ENCODE measurements at places on chromosomes 16 and 17. TPM values are rescaled to one million over a fixed set of nuclear protein-coding genes. Genes with fewer than 3 reads are reported as not detected.

- no peak for DNase-seq
These were observed 1014.2 kb upstream of the CDH8 start for GRCh38 chr16:63050391-63050790.

DNA sequence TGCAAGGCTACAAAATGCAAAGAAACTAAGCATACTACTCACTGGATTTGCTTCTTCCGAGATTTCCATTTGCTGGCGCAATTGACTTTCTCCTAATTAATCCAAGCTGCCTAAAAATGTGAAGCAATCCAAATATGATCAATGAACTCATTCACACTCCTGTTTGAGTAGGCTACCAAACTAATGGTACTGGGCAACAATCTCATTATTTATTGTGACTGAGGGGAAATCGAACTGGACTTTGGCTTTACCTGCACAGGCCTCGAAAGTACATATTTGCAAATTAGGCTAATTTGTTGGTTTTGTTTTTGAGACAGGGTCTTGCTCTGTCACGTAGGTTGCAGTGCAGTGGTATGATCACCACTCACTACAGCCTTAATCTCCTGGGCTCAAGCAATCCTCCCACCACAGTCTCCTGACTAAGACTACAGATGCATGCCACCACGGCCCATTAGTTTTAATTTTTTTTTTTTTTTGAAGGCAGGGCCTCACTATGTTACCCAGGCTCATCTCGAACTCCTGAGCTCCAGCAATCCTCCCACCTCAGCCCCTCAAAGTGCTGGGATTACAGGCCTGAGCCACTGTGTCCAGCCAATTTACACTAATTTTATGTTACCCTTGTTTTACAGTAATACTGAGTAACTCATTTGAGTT lies 2.6 kb downstream of the ERI2 start:
- no peak for DNase-seq

Gene DPEP3
- 0.16 TPM for total RNA-seq

- DNase-seq = no peak
These were observed 136.7 kb upstream of the FAM20A start for GRCh38 chr17:68737761-68738443.

DNA sequence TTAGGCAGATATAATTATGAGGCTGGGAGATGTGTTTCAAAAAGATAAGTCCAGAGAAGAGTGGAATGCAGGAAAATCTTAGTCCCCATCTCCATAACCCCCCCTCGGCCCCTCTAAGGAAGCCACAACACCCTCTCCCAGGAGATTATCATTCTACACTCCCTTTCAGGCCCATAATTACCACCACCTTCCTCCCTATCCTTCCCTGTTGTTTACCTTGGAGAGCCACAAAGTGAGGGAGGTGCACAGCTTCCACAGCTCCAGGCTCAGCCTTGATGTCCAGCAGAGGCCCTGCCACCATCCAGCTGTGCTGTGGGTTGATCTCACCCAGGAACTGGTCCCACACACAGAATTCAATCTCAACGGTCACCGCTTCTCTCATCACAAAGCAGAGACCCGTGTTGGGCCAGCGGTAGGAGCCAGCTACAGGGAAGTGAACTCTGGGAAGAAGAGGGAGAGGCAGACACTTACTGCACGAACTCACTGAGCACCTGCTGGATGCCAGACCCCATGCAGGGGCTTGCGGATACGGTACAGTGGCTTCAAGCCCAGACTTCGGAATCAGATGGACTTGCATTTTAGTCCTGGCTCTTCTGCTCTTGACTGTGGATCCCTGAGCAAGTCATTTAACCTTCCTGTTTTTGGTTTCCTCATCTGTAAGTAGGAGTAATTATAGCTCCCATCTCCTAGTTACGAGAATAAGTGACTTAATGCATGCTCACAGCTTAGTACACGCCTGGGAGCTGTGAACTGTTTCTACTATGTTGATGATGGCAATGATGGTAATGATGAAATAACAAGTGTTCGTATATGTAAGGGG lies 44.1 kb downstream of the MIS12 start:
- peak; percentile 43 for DNase-seq

GRCh38 chr16:88883946-88884345 lies 17.5 kb upstream of the PABPN1L start:
- no peak for DNase-seq

GRCh38 chr17:17321356-17322025 lies 18.3 kb downstream of the NT5M start:
- DNase-seq = no peak

- no peak for DNase-seq
These were observed 44.6 kb downstream of the VPS35L start for GRCh38 chr16:19599968-19600716.

Gene LMF1
- 16.0 TPM for total RNA-seq

Gene PRM1
- not detected for total RNA-seq

DNA sequence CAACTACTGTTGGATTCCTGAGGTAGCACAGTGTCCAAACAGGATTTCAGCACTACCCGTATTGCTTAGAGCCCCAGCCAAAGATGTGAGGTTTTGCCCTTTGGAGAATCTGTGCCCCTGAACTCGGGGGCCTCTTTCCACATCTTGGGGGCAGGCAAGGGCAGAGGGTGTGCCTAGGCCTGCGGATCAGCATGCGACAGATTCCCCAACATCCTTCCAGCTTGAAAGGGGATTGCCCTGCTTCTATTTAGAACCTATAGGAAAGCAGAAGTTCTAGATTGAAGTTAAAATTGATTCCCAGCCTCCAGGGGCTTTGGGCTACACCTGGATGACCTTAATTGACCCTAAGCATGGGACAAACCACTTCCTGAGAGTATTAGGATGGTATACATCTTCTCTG lies 19.6 kb downstream of the NOD2 start:
- DNase-seq = no peak

Gene CCL17
- not detected for total RNA-seq

DNA sequence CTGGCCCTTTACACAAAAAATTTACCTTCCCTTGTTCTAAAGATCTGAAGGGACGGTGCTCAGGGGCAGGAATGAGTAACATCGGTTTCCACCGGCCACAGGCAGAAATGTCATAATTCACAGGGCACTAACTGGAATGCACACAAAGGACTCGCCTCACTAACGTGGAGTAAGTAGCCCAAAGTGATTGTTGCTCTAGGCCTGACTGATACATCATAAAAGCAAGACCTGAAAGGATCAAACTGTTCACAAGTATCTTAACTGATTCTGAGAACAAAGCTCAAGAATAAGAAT lies 8.9 kb upstream of the TCF25 start:
- DNase-seq = no peak

DNA sequence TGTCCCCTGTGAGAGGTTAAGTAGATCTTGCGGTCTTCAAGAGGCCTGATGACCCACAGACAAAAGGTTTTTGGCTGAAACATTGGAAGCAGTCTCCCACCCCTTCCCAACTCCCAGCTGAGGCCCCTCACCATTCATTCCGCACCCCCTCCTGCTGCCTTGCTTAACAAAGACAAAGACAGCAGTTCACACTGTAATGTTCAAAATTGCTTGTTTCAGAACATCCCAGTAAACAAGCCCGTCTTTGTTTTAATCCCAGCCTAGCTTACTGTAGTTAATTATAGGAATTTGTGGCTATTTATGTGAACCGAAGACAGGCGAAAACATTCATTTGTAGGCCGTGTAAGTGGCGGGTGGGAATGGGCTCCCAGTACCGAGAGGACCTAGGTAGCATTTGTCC lies 55.7 kb downstream of the IRX5 start:
- no peak for DNase-seq

Gene DNAH9
- 2.2 TPM for total RNA-seq

DNA sequence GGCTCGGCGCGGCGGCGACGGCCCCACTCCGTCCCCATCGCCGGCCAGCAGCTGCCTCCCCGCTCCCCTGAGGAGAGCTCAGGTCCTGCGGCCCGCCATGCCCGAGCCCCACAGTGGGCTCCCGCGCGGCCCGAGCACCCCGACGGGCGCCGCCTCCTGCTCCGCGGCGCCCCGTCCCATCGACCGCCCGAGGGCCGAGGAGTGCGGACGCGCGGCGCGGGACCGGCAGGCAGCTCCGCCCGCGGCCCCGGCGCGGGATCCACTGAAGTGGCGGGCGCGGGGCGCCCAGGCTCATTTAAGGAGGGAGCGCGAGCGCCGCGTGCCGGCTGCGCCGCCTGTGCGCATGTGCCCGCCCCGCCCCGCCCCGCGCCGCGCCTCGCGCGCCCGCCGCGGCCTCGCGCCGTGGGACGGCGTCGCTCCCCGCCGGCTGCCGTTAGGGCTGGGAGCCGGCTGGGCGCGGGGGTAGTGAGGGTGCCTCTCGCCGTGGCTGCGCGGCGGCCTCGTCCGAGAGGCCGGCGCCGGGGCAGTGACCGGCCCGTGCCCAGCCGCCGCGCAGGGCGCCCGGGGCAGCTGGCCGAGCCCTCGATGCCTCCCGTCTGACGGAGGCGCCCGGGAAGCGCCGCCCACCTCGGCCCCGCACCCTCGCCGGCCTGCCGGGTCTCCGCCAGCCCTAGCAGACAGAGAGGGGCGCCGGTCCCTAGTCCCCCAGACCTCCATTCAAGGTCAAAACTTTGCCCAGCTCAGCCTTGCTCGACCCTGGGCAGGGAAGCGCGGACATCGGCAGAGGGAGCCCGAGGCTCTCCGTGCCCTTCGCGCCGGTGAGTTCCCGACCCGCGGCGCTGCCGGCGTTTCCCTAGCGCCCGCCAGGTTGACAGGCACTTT lies at the start of gene NETO2:
Gene NETO2, minus strand, starts transcription at position 269 of the 882 bp plus-strand sequence. CDS start 333 bp downstream, outside the sequence.
- DNase-seq = no peak

GRCh38 chr17:3959921-3960601 lies 4.2 kb downstream of the ATP2A3 start:
- no peak for DNase-seq

- DNase-seq = peak; percentile 81
These were observed 91.6 kb downstream of the TNFRSF13B start for GRCh38 chr17:16880121-16880842.

GRCh38 chr16:495127-495748 lies 32.3 kb upstream of the CAPN15 start:
- DNase-seq = no peak

- no peak for DNase-seq
These were observed 440.6 kb downstream of the HS3ST3B1 start for GRCh38 chr17:14741491-14741890.

- DNase-seq = peak; percentile 95
These were observed 42.4 kb upstream of the MRPS23 start for GRCh38 chr17:57892146-57892819.

Gene TSNAXIP1
- total RNA-seq = 1.1 TPM

Gene LAT
- 4.1 TPM for total RNA-seq

GRCh38 chr16:73176577-73177013 lies 128.7 kb upstream of the ZFHX3 start:
- DNase-seq = no peak

GRCh38 chr17:19883537-19884215 lies 15.9 kb upstream of the ULK2 start:
- peak; percentile 30 for DNase-seq

DNA sequence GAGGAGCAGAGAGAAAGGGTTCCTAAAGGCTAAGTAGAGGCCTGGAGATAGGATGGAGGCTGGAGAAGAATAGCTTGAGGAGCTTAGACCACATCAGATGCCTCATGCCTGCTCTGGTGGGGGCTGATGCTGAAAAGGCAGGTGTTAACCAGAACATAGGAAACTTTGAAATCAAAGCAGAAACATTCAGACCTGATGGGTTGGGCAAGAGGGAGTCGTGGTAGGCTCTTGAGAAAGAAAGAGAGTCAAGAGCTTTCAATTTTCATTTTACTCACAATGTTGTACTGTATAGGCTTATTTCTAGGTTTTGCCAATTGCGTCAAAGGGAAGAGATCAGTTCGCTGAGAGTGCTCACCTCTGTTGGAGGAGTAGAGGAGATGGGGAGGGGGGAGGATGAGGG lies 406.6 kb upstream of the SALL1 start:
- no peak for DNase-seq

DNA sequence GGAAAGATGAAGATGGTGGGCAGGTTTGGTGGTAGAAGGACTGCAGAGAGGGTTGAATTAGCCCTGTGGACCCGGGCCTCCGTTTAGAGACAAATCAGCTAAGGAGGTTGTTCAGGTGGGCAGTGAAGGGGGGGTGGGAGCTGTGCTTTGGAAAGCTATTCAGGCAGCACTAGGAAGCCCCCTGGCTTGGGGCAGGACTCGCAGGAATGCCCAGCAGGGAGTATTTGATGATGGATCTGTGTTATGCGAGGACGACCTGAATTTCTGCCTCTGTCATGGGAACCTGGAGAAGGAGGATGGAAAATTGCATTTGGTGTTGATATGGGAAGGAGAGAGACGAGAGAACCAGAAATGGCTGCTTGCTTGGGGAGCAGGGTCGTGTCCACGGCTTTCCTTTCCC lies 3.5 kb downstream of the SPDYE4 start:
- no peak for DNase-seq

Gene ZP2
- total RNA-seq = not detected

- no peak for DNase-seq
These were observed 257.7 kb upstream of the FOXF1 start for GRCh38 chr16:86252596-86252995.

- no peak for DNase-seq
These were observed 273.7 kb upstream of the KCNJ16 start for GRCh38 chr17:69801368-69801767.

GRCh38 chr17:3926860-3927627 lies 10.8 kb upstream of the P2RX1 start:
- DNase-seq = no peak

DNA sequence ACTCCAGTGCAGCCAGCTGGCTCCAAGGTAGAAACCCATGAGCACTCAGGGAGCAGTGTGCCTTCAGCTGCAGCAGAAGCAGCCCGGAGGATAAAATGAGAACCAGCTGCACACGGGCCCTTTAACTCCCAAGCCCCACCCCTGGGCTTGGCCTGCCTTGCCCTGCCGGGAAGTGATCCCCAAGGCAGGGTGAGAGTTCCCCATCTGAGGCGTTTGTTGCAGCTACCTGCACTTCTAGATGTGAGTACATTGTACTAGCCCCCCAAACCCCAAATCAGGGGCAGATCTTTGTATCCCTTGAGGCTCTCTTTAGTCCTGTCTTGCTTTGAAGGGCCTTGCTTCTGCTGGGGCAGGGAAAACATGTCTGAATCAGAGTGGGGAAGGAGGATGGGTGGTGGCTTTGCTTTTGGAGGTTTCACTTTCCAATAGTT lies at the start of gene MVP:
Gene MVP, plus strand, starts transcription at position 192 of the 431 bp plus-strand sequence. CDS start 10,088 bp downstream, outside the sequence.
- no peak for DNase-seq

GRCh38 chr17:40293363-40293762 lies 5.7 kb downstream of the CDC6 start:
- peak; percentile 12 for DNase-seq

GRCh38 chr17:2137342-2138098 lies 82.6 kb downstream of the HIC1 start:
- no peak for DNase-seq

Gene CDRT15
- not detected for total RNA-seq

- DNase-seq = no peak
These were observed 46.3 kb downstream of the RMI2 start for GRCh38 chr16:11391576-11391975.

DNA sequence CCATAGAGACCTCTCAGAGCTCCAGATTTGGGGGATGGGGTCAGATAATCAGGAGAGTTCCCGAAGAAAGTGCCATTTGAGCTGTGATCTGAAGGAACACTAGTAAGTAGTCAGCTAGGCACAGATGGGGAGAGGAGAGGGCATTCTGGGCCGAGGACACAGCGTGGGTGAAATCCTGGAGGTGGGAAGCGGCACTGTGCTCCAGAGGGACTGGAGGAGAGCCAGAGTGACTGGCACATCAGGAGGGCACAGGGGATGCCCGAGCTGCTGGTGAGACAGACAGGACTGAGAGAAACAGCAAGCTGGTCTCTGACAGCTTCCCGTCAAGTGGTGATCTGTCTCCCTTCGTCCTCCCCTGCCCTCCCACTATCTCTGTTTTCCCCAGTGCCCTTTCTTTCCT lies 40.6 kb downstream of the KNOP1 start:
- peak; percentile 53 for DNase-seq

- DNase-seq = no peak
These were observed 13.2 kb upstream of the AATK start for GRCh38 chr17:81179220-81179619.

- DNase-seq = no peak
These were observed 15.4 kb downstream of the TNS4 start for GRCh38 chr17:40485851-40486521.

Gene MMP28
- 51.7 TPM for total RNA-seq

Data from mesenteric fat pad (tissue), 1 donor.